ENCODE measurements at places on chromosomes 11 and 22. TPM values are rescaled to one million over a fixed set of nuclear protein-coding genes. Genes with fewer than 3 reads are reported as not detected.

GRCh38 chr22:29011240-29012100, 50.2 kb downstream of the C22orf31 start:
- DNase-seq: no peak

DNA sequence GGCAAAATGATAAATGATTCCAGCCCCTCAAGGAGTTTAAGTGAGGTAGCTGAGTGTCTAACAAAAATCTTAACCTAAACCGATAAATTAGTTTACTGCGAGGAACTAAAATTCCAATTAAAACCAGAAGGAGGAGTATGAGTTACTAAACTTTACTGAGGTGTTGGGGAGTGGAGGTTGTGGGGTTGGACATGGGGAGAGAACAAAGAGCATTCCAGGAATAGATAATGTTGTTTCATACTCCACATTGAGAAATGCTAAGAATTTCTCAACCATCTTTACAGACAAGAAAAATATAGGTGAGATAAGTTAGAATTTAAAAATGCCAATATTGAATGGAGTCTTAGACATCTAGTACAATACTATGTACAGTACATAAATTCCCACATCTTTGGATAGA, 488.6 kb downstream of the METTL15 start:
- DNase-seq: no peak

GRCh38 chr11:9148035-9148434, 56.6 kb upstream of the SCUBE2 start:
- no peak for DNase-seq

DNA sequence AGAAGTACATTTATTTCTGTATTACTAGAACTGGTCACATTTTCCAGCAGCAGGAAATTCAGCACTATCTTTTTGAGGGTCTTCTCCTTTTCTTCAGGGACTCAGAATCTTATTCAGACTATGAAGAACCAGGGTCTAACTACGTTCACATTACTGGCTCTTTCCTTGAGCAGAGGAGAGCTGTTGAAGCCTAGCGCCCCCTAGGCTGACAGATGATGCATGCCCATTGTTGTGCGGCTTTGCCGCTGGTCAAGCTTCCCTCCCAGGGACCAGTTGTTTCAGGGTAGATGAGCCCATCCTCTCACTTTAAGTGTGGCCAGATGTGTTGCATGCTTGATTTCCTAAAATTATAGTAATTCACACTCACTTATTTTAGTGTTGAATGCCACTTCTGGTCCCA, 168.2 kb upstream of the PDGFD start:
- peak; percentile 65 for DNase-seq

DNA sequence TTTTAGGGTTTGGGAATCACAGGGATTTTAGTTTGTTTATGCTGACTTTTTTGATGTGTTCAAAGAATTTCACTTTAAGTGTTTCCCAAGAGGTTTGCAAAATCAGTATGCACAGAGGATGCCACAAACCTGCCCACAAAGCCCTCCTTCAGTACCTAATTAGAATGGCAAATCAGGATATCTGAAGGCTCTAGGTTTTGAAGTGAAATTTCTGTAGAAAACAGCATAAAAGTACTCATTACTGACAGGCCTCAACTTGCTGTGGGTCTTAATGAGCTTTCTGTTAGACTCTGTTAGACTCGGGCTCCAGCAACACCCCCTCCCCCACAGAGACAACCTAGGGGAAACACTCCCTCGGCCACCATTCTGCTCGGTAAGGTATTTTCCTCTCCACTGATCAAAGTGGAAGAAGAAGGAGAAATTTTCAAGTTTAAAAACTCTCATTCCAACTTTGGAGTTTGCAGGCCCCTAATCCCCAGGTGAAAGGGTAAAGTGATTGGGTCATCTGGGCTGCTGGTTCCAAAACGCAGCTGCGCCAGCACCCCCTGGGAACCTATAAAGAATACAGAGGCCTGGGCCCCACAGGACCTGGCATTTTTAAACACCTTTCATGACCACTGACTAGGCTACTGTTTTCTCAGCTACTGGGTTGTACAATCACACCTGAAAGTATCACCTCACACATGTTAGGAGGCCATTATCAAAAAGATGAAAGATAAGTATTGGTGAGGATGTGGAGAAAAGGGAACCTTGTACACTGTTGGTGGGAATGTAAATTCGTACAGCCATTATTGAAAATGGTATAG, 67.5 kb downstream of the PLEKHA7 start:
- no peak for DNase-seq

- no peak for DNase-seq
Observed at GRCh38 chr11:86486261-86487030, 111.8 kb downstream of the CCDC81 start.

GRCh38 chr22:42171946-42172719, 41.5 kb upstream of the CYP2D6 start:
- peak; percentile 80 for DNase-seq

SLC25A45 gene
- total RNA-seq: 4.6 TPM

COMT gene
- 156 TPM for total RNA-seq

NLRP6 gene
- not detected for total RNA-seq
